ENCODE measurements at places on chromosomes 7 and 10.

DNA sequence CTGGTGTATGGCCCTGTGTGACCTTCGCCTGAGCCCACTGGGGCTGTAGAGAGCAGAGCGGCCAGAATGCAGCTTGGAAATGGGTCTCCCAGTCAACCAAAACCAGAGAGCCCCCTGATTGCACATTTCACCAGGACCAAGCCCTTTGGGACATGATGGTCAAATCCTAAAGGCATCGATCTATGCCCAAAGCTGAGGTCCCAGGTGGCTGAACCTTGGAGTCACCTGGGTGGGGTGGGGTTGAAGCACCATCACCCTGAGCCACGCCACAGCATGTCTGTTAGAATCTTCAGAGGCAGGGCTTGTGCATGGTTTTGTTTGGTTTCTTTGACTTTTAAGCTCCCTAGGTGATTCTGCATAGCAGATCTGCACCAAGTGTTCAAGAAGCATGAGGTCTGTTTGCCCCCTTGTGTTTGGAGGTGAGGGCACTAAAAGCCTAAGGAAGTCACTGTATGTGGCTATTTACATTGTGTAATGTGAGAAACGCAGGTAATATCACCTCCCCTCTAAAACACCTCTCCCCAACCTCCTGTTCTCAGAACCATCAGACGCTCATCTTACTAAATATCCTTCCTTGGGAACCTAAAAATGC, 9.6 kb downstream of the PKD1L1 start:
- no peak for DNase-seq

- no peak for DNase-seq
Observed at GRCh38 chr7:29332042-29332811, 137.7 kb downstream of the CHN2 start.

- DNase-seq, result no peak
Observed at GRCh38 chr10:12950583-12951128, 50.9 kb downstream of the CCDC3 start.

DNA sequence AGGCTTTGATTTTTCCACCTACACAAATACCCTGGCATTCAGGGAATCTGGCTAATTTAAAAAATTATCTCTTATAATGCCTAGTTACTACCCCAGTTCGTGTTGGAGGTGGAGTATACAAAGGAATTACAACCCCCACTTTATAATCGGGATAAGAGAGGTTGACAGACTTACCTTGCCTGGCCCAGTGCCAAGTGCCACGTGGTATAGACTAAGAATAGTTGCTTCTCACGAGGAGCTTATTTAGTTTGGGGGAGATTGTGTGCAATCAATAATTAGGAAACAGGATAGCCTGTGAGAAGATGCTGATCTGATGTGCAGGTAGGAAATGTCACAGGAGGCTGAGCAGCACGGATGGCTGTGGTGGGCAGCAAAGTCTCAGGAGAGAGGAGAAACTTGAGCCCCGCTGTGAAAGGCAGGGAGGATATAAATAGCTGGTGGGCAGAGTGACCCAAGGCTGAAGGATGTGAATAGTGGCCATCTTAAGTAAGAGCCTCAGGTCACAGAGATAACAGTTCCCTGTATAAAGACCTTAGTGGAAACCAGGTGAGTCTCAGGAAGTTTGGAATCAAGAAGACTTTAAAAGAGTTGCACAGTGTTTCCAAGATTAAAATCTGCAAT, 11.3 kb upstream of the ATXN7L1 start:
- no peak for DNase-seq

- no peak for DNase-seq
Observed at GRCh38 chr7:30256349-30256858, 28.0 kb upstream of the ZNRF2 start.

DNA sequence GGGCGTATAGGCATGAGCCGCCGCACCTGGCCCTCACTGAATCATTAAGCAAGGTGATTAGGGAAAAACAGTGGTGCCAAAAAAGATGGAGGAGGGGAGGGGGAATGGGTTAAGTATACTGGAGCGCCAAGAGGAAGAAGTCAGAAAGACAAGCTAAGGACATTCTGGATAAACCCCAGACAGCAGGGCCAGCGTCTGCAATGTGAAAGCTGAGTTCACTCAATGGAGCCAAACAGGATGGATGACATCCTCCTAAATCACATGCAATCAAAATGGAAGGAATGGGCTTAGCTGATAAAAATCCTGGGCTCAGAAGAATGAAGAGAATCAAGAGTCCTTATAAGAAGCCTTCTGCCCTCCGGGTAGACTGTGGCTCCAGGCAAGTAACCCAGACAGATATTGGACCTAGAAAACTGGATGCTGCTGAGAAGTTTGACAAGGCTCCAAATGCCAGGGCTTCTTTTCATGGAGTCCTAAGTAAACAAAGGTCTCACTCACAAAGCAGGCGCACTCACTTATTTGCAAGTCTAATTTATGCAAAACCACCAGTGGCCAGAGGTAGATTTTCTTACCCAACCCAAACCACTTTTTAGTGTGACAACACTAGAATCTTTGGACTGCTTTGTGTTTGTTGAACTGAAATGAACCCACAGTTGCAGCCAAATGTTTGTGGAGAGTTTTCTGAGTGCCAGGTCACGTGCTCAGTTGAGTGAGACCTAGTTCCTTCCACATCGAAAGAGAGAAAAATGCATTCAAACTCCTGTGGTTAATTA, 519.1 kb upstream of the AUTS2 start:
- no peak for DNase-seq

DNA sequence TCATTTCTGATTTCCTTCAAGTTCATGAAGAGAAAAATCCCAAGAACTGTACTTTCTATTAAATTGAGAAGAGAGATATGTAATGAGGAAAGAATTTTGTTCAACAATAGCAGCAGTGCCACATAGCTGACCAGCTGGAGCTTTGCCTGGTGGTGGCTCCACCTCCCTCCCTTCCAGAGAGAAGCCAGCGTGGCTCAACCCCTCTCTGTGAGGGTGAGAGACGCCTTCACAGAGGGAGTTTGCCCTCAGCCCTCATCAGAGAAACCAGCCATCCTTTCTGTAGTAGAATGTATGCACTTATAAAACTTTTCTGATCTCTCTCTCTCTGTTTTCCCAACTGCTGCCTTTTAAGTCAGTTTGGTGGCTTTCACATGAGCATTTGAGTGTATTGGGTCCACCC, 20.5 kb upstream of the COL1A2 start:
- no peak for DNase-seq

DNA sequence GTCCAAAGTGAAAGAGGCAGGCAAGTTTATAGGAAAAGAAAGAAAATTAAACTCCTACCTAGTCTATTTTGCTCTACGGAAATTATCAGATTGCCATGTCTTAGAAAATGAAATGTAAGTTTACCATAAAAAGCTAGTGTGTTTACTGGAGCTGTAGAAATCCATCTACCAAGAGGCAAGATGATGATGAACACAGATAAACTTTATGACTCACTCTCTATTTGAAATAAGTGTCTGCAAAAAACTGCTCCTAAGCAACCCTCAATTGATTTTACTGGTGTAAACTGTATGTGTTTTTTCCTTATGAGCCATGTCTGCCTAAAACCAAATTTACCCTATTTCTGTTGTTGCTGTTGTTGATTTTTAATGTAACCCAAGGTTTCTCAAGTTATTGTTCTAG, 73.8 kb upstream of the TMEM106B start:
- DNase-seq, result no peak

- no peak for DNase-seq
Observed at GRCh38 chr7:37545619-37546534, 97.2 kb upstream of the ELMO1 start.

DNA sequence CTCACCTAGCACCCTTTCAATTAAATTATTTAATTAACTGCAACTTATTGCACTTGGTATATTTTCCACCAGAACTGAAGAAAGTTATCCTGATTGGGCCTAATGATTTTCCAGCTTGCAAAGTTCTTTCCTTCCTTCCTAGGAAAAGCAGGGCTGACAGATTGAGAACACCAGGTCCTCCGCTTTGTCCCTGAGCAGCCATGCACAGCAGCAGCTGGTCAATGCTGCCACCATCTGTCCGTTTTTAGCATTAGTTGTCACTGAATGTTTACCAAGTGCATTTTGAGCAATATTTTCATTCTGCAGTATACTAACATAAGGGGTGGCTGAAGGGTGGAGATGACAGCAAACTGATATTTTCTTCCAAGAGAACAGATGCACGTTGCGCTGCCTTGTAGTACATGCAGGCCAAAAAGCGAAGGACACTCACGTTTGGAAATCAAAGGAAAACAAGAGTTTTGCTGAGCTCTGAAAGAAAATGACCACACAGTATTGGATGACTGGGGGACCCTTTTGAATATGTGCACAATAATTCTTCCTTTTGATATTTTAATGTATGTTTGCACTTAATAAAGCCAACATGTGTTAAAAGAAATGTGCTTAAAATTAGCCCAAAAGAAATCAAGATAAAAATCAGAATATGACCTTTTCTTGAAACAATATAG, 248.8 kb upstream of the PTN start:
- no peak for DNase-seq

DNA sequence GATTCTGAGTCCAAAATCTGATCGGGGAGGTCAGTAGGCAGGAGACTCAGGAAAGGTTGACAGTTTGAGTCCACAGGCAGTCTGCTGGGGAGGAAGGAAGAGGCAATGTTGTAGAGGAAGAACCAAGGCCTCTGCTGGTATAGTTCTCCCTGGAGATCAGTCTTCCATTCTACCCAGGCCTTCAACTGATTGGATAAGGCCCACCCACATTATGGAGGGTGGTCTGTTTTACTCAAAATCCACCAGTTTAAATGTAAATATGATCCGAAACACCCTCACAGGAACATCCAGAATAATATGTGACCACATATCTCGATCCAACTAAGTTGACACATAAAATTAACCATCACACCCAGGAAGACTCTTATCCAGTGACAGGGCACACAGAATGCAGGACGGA, 425.3 kb upstream of the ZMIZ1 start:
- DNase-seq, result no peak

- no peak for DNase-seq
Observed at GRCh38 chr7:112147793-112148361, 58.3 kb downstream of the DOCK4 start.

- DNase-seq, result no peak
Observed at GRCh38 chr10:119595134-119595675, 1.6 kb downstream of the TIAL1 start.

DNA sequence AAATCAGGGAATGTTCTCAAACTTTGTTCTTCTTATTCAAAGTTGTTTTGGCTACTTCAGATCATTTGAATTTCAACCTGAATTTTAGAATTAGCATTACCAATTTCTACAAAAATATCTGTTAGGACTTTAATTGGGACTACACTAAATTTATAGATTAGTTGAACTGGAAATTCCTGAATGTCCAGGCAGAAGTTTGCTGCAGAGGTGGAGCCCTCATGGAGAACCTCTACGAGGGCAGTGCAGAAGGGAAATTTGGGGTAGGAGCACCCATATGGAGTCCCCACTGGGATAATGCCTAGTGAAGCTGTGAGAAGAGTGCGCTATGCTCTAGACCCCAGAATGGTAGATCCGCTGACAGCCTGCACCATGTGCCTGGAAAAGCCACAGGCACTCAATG, 22.8 kb upstream of the AGMO start:
- DNase-seq, result no peak

DNA sequence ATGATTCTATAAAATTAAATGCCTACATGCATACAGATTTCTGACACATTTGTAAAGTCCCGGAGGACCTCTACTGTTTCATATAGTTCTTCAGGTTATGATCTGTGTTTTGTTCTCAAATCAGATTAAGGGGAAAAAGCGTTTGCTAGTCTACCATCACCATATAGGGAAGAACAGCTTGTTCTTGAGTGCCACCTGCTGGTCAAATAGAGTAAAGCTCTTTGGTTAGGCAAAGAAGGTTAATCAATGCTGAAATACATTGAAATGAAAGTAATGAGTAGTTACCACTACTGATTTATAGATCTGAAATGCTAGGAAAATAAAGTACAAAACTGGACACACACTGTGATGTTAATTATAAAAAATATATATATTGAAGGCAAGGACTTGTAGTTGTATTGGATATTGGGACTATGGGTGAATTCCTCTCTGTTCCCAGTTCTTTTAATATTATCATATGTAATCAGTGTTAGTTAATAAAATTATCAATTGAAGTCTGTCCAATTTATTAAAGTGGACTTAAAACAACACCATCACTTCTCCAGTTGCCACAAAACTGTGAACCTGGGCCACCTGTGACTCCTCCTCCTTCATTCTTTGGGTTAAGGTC, 72.6 kb upstream of the PDLIM1 start:
- peak; percentile 6 for DNase-seq

GRCh38 chr7:73865738-73866445, 4.9 kb downstream of the TMEM270 start:
- DNase-seq, result no peak

All from CD4-positive, alpha-beta T cell treated with Interferon gamma for 1 hour (primary cell).